SK-N-SH treated with all-trans-retinoic acid at 6 μM for 48 hours (cell line): ENCODE measurements at places on chromosomes 5 and 9.

DNA sequence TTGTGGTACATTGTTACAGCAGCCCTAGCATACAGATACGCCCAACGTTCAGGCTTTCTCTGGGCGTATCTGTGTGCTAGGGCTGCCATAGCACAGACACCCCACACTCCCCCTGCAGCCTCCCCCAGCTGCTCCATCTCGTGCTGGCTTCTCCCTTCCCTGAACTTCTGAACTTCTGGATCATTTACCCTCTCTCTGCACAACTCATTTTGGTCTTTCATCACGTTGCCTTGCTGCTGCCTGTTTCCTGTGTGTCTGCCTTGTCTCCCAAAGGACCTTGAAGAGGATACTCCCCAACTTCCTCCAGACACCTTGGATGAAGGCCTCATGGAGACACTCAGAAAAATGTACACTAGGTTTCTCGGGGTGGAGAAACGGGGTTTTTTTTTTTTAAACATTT is 37.3 kb downstream of the SLIT3 start:
- no peak for ATAC-seq

GRCh38 chr9:121809356-121810050 is 158.1 kb downstream of the DAB2IP start:
- ATAC-seq: no peak

GRCh38 chr9:6925836-6926235 is 168.1 kb downstream of the KDM4C start:
- no peak for ATAC-seq

- ATAC-seq: no peak
Measured at GRCh38 chr9:97438666-97439065, 26.8 kb downstream of the TDRD7 start.

DNA sequence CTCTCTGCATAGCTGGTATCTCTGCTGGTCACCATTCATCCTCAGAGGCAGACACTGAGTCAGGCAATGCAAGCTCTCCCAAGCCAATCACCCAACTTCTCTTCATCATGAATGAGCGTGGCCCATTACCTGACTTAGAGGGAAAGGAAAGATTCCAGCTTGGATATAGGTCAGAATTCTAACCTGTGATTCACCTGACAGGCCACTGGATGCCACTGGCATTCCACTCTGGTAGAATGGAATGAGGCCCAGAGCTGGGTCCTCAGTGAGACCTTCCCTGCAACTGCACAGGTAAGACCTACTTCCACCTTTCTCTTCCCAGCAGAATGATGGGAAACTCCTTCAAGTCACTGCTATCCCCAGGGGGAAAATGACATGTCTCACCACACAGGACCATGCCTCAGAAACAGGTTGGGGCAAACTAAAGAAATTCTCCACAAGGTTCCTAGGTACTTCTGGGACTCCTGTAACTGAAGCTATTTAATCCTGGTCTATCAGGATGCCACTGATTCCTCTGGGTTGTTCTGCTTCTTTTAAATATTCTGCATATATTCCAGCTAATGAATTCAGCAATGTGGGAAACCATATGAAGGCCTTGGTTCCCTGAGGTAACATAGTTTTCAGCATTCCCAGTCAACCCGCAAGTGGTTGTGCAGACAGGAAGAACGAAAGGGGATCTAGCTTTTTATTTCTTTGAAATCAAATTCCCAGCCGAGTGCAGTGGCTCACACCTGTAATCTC is 62.0 kb downstream of the SUSD1 start:
- ATAC-seq: peak; percentile 82

GRCh38 chr5:100131161-100131560 is 404.0 kb upstream of the FAM174A start:
- no peak for ATAC-seq

DNA sequence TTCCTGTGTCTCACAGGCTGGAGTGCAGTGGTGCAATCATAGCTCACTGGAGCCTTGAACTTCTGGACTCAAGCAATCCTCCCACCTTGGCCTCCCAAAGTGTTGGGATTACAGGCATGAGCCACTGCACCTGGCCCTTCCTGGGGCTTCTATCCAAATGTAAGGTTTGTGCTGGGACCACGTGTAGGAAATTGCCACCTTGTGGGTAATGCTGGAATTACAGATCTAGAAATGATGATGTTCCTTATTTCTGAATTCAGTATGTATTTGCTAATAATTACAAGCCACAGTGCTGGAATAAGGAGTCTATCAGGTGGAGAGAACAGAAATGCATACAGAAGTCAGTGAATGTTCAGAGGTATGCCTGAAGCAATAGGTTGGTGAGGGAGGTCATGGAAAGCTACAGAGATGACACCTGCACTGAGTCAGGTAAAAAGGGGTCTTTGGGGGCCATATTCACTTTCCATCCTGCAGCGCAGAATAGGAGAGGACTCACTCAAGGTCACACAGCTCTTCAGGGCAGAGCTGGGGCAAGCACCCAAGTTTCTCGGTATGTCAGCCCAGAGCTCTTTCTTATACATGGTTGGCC is 8.8 kb upstream of the IGFBPL1 start:
- peak; percentile 70; the same call in 2 of the 3 replicates for ATAC-seq

DNA sequence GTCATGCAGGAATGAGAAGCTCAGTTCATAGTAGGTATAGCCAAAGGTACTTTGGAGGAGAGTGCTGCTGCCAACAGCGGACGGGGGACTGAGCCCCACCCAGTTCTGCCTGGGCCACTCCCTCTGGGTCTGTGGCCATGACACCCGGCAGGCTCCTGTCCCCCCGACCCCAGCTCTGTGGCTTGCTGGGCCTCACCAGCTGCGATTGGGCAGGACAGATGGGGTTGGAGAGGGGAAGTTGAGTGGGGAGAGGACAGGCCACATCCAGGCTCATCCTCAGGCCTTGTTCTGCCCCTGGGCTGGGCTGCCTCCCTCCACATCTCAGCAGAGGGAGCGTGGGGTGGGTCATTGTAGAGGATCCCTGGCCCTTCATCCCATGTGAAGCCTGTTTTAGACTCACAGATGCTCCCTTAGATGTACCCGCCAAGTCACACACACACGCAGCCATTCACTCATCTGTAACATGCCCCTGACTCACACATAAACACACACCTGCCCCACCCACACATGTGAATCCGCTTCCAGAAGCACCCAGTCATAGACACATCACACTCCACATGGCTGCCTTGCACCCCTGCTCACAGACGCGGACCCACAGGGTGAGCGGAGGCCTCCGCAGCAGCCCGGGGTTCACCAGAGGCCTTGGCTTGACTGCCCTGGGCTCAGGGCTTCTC is 48.8 kb downstream of the NTNG2 start:
- no peak for ATAC-seq

DNA sequence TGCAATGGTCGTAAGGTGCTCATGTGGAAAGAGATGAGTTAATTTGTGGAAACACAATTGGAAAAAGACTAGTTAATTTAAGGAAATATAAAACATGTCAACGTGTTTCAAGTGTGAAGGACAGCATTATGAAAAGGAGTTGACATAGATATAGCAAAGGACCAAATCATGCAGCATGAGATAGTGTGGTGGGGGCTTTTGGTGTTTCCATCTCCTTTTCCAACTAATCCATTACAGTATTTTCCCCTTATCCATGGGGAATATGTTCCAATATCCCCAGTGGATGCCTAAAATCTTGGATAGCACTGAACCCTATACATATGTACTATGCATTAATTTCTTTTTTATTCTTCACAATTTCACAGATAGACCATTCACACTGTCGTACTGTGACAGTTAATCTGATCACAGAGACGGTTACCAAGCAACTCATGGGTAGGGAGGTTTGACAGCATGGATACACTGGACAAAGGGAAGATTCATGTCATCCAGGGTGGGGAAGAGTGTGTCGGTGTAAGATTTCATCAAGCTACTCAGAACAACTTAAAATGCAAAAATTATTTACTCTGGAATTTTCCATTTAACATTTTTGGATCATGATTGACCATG is 238.6 kb downstream of the CDH12 start:
- ATAC-seq: no peak

DNA sequence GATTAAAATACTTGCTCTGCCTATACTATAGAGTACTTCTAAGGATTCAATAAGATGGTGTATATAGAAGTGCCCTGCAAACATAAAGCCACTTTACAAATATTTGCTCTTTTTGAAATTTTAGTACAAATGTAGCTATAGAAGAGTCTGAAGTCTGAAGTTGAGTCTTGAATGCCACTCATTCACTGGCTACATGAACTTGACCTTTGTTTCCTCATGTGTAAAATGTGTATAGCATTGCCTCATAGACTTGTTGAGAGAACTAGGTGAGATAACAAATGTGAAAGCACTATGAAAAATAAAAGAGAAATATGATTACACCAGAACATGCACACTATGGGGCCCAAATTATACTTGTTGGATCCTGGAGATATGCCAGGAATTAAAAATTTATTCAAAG is 244.7 kb downstream of the SEC61B start:
- no peak for ATAC-seq

- peak; percentile 69 for ATAC-seq
Measured at GRCh38 chr9:136482793-136483588, at the start of gene SEC16A. TSS of gene SEC16A (minus strand) at chr9:136483040. CDS start at chr9:136477615, 5,425 bp downstream.

DNA sequence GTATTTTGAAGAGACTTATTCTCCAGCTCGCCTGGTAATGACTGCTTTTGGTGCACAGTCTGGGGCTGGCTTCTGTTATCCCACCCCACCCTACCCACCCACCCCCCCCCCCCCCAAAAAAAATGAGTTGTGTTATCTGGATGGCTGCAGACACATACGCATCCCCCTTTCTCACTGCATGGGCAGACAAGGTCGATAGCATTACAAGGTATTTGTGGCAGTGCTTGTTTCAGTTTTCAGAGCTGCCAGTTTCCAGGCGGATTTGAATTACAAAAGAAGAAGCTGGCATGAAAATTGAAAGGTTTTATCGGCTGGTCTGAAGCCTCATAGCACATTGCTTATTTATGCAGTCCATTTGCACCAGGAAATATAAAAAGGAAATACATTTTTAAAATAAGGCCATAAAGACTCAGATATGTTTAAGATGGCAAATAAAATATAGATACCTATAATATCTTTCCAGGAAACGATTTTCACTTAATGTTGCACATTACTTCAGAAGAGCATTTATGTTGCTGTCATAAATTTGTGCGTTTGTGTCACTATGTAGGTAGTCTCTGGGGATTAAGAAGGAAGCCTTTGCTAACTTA is 85.1 kb upstream of the GRHPR start:
- no peak for ATAC-seq

GRCh38 chr5:126858441-126858840 is 81.5 kb downstream of the LMNB1 start:
- no peak for ATAC-seq

- peak; percentile 25; the same call in 2 of the 3 replicates for ATAC-seq
Measured at GRCh38 chr5:429453-430188, 13.4 kb upstream of the EXOC3 start.

- ATAC-seq: no peak
Measured at GRCh38 chr5:127997201-127997704, 86.3 kb upstream of the SLC12A2 start.

GRCh38 chr9:111740739-111741138 is 54.0 kb downstream of the SHOC1 start:
- no peak for ATAC-seq

- no peak for ATAC-seq
Measured at GRCh38 chr5:176673651-176674583, 26.6 kb downstream of the TSPAN17 start.

DNA sequence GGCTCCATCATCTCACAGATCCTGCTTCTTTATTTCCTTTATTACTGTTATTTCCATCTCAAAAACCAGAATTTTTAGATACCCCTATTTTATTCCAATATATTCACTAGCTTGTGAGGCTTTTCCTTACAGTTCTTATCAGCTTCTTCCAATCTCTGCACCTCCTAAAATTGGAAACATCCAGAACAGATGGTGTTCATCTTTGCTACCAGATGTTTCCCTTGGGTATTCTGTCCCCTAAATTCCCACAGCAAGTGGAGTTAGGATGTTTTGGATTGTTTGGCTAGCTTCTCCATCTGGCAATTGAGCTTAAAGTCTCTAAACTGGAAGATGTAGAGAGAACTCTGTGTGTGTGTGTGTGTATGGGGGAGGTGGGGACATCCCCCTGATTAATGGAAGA is 580.4 kb downstream of the DTWD2 start:
- no peak for ATAC-seq

GRCh38 chr9:114464281-114465051 is 40.8 kb downstream of the WHRN start:
- no peak for ATAC-seq

- ATAC-seq: no peak
Measured at GRCh38 chr5:160155017-160155750, 35.9 kb upstream of the PWWP2A start.

DNA sequence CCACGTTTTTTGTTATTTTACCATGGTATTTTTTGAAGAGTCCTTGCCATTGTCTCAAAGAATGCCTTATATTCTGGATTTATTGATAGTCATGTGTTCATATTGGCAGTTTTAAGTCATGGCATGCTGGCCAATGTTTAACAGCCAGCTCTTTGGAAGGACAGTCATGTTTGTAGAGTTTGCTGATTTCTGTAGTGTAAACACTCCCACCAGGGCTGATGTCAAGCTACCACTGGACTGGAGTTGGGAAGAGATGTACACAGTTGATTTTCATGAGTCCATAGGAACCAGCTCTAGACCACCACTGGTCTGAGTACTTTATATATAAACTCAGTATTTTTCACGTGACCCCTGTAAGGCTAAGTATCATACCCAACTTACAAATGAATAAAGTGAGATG is 125.2 kb upstream of the DHFR start:
- ATAC-seq: no peak

- no peak for ATAC-seq
Measured at GRCh38 chr5:3216386-3216785, 379.2 kb upstream of the IRX1 start.

- no peak for ATAC-seq
Measured at GRCh38 chr5:1101961-1102713, 9.7 kb downstream of the SLC12A7 start.

- no peak for ATAC-seq
Measured at GRCh38 chr9:114107286-114108001, 8.4 kb upstream of the KIF12 start.

DNA sequence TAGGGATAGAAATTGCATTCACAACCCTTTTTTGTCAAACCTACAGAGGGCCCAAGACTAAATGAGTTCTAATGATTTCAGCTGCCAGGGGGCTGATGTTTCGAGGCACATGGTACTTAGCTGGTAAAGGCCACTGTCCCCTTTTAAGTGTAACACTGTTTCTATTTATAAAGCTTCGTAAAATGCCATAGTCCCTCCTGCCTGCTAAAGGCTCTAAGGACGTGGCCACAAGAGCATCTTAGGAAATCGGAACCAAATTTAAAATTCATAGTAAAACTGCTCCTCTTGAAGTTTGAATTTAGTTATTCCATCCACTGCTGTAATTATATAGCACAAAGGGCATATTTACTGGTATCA is 170.3 kb upstream of the WWC1 start:
- no peak for ATAC-seq

DNA sequence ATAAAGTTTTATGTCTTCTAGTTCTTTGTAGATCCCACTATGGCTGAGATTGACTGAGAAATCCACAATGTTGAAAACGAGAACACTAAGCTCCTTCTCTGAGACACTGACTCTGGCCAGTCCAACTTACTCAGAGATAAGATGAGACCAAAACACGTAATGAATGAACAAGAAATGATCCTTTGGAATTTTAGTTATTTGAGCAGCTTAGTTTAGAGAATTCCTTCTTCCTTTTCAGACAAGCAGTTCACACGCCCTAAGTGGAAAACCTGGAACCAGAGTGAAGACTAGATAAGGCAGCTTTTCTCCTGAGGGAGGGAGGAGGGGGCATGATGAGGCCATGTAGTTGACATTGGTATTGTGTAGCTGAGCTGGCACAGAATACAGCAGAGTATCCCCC is 139.6 kb downstream of the GABRB2 start:
- ATAC-seq: no peak
